ENCODE measurements at places on chromosomes 7 and 10.

GRCh38 chr10:87658321-87658795 lies 1.3 kb upstream of the PAPSS2 start:
- no peak for DNase-seq

DNA sequence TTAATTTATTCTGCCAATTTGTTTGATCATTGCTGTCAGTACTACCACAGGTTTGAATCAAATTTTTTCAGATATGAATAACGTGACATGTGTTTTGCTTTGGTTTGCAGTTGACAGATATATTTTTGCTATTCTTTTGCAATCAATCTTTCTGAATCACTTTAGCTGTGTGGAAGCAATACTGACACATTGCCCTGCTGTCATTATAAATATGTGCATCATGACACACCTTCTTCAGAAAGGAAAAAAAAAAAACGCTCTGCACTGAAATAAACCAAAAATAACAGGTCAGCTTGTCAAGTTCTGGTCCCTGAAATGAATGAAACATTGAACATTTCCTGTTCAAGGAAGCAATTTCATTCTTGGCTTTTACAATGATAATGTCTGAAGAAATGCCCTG lies 93.8 kb upstream of the FAM13C start:
- no peak for DNase-seq

DNA sequence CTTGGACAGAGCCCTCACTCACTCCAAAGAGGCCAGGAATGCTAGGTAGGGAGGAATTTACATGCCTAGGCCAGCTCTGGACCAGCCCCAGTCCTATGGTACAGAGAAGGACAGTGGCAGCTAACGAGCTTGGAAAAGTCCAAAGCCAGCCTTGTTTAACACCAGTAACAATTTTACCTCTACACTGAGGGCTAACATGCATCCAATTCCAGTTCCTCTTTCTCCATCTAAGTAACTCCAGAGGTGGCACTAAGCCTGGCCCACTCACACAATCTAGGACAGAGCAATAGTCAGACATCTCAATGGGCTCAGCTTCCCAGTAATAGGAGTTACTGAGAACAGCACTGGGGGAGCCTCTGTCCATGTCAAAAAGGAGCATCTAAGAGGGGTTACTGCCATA lies 5.7 kb upstream of the LCOR start:
- no peak for DNase-seq

DNA sequence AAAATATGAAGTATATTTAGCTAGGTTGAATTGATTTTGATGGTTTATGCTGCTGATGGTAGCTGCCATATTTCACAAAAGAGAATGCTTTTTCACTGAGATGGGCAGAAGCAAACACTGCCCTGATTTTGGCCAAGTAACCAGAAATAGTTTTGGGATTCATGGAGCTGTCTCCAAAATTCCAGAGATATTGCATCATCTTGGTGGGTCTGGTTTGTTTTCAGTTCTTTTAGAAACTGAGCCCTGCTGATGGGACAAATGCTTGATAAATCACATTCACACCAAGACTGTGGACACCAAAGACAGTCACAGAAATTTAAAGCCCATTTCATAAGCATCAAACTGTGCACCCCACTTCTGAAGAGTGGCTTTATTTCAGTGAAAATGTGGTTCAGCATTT lies 140.5 kb downstream of the BICC1 start:
- DNase-seq, result no peak

GRCh38 chr7:151905353-151905752 lies 28.4 kb upstream of the PRKAG2 start:
- DNase-seq, result no peak

GRCh38 chr10:48473704-48474103 lies 131.2 kb downstream of the ARHGAP22 start:
- no peak for DNase-seq

GRCh38 chr7:68058014-68058413 lies 1061.4 kb downstream of the TYW1 start:
- peak; percentile 7 for DNase-seq

- peak; percentile 97 for DNase-seq
These were observed 16.8 kb downstream of the OCM2 start for GRCh38 chr7:97973206-97973658.

- DNase-seq, result no peak
These were observed 73.6 kb upstream of the NEBL start for GRCh38 chr10:20970708-20971107.

DNA sequence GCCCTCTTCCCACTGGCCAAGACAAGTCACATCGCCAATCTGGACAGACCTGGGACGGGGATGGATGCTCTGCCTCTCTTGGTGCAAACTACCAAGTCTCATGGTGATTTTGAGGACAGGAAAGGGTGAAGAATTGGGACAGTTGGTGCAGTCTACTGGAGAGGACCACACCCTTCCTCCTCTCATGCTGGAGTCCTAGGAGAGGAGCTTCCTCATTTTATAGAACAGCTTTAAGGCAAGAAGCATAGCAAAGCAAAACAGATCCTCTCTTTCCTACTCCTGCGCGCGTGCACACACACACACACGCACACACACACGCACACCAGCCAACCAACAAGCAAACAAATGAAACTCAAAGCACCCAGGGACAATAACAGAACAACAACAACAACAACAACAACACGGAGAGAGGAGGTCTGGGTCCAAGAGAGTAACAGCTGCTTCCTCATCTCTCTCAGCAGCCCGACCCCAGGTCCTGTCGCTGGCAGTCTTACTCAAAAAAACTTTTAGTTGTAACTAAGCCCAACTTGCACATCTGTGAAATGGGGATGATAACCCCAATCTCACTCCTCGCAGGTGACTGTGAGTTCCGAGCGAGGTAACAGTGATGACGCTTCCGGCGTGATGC lies 83.4 kb downstream of the TMEM178B start:
- no peak for DNase-seq

- DNase-seq, result no peak
These were observed 79.3 kb upstream of the ADCY1 start for GRCh38 chr7:45494885-45495284.

DNA sequence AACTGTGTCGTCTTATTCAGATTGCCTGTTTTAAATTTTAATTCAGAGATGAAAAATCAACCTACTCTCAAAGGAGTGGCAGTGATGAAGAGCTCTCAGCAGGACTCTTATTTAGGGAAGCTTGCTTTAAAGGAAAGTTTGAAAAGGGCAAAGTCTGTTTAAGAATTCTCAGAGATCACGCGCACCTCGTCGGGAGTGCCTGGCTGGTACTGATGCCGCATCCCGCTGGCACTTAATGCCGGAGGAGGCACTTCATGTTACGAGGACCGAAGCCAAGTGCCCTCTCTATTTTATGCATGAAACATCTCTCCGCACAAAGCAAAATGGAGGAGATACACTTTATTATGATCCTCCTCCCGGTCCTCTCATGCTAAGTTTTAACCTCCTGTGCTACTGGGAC lies 71.1 kb upstream of the INSYN2A start:
- no peak for DNase-seq

DNA sequence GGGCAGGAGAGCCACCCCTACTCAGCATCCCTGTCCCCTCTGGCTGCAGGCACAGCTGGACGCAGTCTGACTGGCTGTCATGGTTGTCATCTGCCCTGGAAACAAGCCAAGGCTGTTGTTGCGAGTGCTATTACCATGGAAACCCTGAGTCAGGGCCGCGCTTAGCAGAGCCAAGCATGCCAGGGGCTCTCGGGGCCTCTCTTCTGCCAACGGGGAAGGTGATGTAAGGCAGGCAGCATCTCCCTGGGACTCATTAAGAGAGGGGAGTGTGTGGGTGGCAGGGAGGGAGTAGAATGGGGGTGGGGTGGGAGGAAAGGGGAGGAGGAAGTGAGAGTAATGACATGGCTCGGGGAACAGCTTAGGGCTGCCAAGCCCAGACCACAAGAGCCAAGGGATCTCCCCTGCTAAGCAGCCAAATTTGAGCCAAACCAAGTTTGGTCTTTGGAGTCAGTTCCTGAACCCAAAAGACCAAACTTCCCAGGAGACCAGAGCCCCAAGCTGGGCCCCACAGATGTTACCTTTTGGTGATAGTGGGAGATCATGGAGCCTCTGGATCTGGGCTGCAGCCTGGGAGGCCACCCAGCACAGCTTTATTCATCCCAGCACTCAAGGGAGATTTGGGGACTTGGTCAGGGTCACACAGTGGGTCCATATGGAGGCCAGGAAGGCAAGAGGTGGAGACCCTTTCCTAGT lies 67.6 kb downstream of the TMEM130 start:
- DNase-seq, result peak; percentile 62
